ENCODE measurements at places on chromosomes 11 and 22. TPM values are rescaled to one million over a fixed set of nuclear protein-coding genes. Genes with fewer than 3 reads are reported as not detected.

- DNase-seq, result no peak
These were observed 40.7 kb downstream of the CD6 start for GRCh38 chr11:61011950-61012736.

DNA sequence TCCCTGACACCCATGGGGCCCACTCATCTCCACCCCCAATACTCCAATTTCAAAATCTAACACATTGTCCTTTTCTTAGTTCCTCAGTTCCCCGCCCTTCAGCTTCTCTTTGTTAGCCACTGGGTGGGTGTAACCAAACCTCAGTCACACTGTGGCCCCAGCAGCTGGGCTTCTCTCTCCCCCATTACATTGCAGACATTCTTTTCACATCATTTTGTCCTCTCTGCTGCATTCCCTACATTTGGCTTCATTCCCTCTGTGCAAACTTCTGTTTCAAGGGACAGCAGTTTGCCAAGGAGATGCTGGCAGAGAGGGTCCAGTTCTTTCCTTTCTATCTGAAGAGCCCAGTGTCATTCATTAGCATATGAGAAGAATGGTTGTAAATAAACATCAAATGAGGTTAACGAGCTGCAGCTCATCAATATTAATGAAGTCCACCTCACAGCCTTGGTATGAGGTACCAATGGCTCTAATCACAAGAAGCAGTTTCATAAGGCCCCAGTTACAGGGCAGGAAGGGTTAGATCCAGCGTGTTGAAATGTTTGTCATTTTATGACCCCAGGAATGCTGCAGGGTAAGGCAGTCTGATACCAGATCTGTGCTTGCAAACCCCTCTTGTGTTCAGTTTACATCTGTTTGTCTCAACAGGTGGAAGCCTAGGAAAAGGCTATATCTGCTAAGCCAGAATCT, 72.3 kb downstream of the ARFGAP2 start:
- no peak for DNase-seq

DNA sequence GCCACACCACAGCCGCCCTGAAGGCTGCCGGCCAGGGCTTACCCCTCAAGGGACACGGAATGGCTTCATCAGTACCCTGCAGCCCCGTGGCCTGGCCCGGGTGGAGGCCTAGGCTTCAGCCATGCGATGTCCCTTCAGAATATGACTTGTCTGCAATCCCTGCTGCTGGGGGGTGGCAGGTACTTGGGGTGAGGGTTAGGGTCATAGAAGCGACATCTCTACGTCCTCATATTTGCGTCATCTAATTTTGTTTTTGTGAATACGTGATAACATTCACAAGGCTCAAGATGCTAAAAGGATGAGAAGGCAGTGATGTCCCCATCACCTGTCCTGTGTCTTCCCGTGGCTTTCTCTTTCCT, 6.4 kb downstream of the CCND1 start:
- DNase-seq, result no peak

- no peak for DNase-seq
These were observed 68.3 kb upstream of the TSPAN18 start for GRCh38 chr11:44658506-44658850.

DNA sequence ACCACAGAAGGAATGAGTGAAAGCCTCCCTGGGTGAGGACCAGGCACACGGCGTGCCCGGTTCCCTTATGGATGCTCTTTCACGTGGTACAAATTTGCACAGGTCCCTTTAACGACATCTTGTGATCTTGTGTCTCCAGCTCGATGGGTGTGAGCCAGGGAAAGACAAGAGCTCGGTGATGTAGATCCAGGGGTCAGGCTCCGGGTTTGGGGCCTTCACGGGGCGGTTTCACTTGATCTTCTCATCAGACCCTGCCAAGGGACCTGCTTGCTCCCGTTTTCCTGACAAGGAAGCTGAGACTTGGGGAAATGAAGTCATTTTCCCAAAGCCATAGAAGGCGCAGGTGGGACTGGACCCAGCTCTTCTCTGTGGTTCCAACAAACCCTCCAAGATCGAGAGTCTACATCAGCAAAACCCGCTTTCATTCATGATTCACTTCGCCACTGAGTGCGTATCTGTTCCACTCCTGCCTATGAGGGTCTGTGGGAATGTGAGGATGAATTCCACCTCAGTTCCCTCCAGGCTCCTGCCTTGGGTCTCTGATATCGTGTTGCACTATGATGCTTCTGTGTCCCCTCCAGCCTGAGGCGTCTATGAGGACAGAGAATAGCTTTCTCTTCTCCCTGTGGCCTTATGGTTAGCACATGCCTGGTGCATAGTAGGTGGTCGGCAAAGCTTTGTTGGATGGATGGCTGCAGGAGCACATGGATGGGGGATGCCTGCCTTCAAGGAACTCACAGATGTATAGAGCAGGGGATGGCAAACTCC, 45.0 kb upstream of the ANO1 start:
- DNase-seq, result no peak

DNA sequence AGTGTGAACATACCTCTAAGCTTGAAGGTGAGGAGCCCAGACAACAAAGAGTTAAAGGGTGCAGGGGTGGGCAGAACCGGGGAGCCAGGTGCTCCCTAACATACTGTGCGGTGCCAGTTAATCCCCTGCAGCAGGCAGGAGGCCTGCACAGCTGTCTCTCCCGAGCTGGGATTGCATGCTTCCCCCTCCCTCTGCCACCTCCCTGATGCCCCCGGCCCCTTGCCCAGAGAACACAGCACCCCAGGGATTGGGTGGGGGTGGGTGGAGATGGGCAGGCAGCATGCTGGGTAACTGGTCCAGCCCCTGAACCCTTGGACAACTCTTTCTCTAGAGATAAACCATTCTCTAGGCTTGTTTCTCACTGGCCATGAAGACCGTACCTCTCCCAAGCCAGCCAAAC, 67.7 kb upstream of the MYOD1 start:
- DNase-seq, result no peak

GRCh38 chr11:12174477-12175143, 64.2 kb downstream of the MICAL2 start:
- DNase-seq, result no peak

DNA sequence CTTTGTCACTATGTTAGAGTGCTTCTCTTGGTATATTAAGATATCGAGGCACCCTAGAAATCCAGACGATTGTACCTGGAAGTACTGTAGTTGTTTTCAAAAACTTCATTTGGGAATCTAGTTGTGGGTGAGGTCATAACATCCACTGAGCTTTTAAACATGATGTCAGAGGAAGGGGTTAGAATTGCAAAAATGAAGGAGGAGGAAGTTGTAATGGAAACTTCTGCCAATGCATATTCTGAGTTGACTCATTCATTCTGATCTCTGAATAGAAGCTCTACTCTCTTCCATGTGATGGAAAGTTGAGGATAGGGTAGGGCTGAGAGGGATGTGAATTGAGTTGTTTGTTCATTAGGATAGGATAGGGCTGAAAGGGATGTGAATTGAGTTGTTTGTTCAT, 7.7 kb downstream of the CD44 start:
- DNase-seq, result no peak

DNA sequence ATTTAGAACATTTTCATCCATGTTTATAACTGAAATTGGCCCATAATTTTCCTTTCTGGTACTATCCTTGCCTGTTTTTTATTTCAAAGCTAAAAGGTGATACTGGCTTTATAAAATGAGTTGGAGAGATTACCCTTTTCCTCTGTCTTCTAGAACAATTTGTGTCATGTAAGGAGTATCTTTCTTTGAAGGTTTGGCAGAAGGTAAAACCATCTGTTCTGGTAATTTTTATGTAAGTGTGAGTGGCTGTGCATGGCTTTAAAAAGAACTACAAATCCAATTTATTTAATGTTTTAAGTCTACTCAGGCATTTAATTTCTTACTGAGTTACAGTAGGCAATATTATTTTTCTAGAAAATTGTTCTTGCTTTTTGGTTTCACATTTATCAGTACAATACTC, 7.7 kb upstream of the MRGPRD start:
- no peak for DNase-seq

DNA sequence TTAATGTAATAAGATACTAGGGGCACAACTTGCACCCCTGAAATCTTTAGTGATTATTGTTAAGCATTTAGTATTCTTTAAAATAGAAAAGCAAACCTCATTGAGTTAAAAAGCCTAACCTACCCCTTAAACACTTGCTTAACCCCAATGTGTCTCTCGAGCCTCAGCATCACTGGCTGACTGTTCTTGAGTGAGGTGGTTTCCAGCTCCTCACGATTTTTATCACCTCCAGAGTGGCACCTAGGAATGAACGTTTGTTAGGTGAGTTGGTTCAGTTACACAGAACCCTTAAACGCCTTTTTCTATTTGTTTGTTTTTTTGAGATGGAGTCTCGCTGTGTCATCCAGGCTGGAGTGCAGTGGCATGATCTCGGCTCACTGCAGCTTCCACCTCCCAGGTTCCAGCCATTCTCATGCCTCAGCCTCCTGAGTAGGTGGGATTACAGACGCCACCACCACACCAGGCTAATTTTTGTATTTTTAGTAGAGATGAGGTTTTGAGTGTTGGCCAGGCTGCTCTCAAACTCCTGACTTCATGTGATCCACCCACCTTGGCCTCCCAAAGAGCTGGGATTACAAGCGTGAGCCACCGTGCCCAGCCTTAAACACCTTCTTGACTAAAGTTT, 13.7 kb downstream of the YWHAH start:
- no peak for DNase-seq

- DNase-seq, result no peak
These were observed 35.0 kb downstream of the SGSM3 start for GRCh38 chr22:40405178-40406062.

DNA sequence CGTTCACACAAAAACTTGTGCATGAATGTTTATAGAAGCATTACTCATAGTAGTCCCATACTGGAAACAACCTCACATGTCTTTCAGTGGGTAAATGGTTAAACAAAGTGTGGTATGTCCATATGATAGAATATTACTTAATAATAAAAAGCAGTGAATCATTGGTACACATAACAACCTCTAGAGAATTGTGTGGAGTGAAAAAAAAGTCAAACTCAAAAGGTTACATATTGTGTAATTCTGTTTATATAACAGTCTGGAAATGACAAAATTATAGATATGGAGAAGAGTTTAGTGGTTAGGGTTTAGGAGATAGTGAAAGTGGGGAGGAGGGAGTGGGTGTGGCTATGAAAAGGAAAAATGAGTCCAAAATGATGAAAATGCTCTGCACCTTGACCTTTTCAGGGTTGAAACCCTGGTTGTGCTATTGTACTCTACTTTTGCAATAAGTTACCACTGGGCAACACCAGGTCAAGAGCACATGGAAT, 243.4 kb upstream of the DDI1 start:
- no peak for DNase-seq

- no peak for DNase-seq
These were observed 114.1 kb downstream of the FAR1 start for GRCh38 chr11:13782390-13783075.

DNA sequence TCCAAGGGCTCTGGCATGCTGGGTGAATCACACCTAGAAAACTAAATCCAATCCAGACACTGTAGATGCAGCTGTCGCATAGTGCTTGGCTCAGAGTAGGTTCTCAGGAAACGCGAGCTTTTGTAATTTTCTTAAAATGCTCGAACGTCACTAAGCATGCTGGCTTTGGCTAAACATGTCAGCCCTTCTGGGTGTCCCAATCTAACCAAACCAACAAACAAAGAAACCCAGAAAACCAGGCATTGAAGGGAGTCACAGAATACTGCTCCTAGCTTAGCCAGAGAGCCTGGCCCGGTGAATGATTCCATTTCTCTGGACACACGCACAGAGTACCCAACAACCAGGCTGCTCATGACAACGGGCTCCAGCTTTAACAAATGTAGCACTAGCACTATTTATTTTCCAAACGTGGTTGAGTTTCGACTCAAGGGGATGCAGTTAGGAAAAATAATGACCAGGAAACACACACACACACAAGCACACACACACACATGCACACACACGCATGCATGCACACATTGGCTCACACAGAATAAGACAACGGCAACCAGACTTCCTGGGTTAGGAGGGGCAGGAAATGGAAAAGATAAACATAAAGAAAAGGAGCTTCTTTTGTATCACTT, 492.6 kb downstream of the MIAT start:
- DNase-seq, result no peak

DNA sequence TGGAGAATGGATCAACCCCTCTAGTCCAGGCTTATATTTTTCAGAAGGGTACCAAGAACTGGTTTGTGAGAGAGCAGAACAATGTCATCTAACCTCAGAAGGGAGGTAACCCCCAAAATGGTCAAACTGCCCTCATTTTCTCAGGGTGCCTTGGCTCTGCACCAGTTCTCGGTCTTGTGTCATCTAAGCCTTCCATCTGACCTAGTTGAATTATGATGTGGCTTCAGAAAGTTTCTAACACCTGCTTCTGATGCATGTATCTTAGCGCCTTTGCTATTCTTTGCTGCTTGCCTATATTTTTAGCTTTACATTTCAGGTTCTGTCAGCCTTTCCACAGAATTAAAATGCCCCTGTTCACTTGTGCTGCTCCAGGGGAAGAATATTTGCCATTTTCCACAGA, 91.7 kb upstream of the E2F8 start:
- DNase-seq, result no peak

DNA sequence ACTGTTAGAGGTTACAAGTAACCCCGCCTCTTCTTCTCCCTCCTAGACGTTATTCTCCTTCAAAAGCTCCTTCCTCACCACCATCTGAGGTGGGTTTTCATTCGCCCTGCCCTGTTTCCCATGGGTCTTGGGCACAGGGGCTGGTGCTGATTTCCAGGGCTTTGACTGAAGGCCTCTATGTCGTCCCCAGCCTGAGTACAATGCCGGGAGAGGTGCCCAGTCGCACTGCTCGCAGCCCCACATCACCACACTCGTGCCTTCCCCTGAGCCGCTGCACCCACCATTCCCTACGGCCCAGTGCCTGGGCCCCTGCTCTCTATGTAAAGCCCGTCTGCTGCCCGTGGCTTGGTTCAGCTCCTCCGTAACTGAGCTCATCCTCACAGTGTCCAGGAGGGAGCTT, 169.8 kb downstream of the DSCAML1 start:
- no peak for DNase-seq

Gene PGA5
- polyA plus RNA-seq, result 0.38 TPM

Gene TEF
- polyA plus RNA-seq, result 32.1 TPM

Gene UBTFL1
- polyA plus RNA-seq, result not detected

Gene NCR3LG1
- 0.76 TPM for polyA plus RNA-seq

Gene NAALADL1
- 38.1 TPM for polyA plus RNA-seq

Gene TMEM132A
- polyA plus RNA-seq, result 7.5 TPM

Gene MAJIN
- polyA plus RNA-seq, result not detected

Gene PIK3IP1
- polyA plus RNA-seq, result 29.2 TPM
